ENCODE measurements at places on chromosomes 16 and 17.
A peak's percentile ranks its signal among the peaks of the same experiment; 100 is the strongest.

DNA sequence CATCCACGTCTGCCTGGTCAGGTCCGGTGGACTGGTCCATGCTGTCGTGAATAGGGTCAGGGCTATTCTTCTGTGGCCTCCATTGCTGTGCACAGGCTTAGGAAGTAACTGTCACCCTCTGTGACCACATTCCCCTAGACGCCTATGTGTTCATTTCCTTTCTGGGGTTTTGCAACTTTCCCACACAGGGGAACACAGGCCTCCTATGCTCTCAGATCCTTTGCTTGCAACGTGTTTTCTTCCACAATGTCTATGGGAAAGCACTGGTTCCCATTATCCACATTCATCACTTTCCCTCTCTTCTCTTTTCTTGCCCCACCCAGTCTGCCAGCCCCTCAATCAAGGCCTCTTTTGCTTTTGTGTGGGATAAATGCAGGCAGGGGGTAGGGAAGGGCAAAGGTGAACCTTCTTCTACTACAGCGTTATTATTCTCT, 43.2 kb upstream of the DNAJA2 start:
- no peak overlapping the region for H3K4me3 ChIP-seq
- no peak overlapping the region for H3K27ac ChIP-seq
- H3K27me3 ChIP-seq, result no peaks in the 10 kb centered on the region
- DNase-seq, result no peak

DNA sequence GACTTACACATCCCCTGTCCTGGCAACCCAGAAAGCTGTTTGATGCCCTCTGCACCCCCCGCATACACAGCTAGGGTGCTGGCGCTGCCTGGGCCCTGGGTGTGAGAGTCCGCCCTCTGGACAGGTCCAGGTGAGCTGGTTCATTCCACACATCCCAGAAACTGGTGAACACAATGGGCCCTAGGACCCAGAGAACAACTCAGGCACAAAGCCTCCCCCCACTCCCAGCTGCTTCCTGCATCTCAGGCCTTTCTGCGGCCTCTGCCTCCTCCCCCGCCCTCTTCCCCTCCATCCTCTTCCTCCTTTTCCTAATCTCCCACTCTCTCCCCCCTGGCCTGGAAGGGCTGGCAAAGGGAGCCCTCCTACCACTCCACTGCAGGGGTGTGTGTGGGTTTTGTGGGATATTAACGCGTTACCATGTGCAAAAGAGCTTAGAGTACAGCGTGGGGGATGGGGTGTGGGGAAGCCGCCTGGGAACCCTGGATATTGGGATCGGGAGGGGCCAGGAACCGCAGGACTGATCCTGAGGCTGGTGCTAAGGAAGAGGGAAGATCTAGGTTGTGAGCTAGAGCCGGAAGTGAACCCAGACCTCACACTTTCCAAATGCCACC, 1.6 kb upstream of the PPP1R9B start:
- peak overlapping the region; percentile 95 for H3K27ac ChIP-seq
- H3K4me1 ChIP-seq, result peaks cover 86% of the 10 kb centered on the region

DNA sequence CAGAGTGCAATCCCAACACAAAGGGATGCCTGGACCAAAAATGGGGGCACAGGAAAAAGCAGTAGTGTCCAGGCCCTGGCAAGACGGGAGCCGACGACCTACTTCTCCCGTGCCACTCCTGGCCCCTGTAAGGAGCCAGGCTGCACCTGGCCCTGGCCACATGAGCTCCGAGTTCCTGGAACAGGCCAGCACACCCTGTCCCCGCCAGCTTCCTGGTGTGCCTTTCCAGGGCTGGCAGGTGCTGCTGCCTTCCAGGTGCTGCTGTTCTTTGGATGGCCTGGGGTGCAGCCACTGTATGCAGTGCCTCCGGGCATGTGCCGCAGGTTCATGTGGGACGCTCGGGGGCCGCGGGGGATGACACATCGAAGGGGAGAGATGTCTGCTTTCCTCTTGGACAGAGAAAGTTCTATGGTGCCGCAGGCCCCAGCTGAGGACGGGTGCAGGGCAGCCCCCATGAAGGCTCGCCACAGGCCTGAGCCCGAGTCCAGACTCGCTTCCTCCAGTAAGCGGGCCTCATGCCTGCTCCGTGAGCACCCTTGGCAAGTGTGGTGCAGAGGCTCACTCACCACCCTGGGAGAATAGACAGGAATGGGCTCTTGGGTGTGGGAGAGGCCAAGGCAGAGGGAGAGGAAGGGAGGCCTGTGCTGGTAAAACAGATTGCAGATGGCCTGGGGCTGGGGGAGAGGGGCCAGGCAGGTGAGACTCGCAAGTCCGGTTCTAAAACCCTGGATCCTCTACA, 54.7 kb upstream of the FASN start:
- H3K27ac ChIP-seq, result peak overlapping the region; percentile 81
- H3K4me3 ChIP-seq, result no peak overlapping the region
- H3K36me3 ChIP-seq, result no peaks in the 10 kb centered on the region
- H3K4me1 ChIP-seq, result peaks cover 17% of the 10 kb centered on the region

GRCh38 chr16:21600031-21600773, 825 bp downstream of the METTL9 start:
- peak overlapping the region; percentile 91 for H3K27ac ChIP-seq
- no peaks in the 10 kb centered on the region for H3K36me3 ChIP-seq
- peaks cover 58% of the 10 kb centered on the region for H3K4me1 ChIP-seq

- H3K27ac ChIP-seq, result no peak overlapping the region
- no peak overlapping the region for H3K4me3 ChIP-seq
- no peak for DNase-seq
- H3K27me3 ChIP-seq, result peaks cover 7% of the 10 kb centered on the region
- H3K4me1 ChIP-seq, result peaks cover 7% of the 10 kb centered on the region
Observed at GRCh38 chr16:1045993-1046911, 26.3 kb upstream of the SSTR5 start.

DNA sequence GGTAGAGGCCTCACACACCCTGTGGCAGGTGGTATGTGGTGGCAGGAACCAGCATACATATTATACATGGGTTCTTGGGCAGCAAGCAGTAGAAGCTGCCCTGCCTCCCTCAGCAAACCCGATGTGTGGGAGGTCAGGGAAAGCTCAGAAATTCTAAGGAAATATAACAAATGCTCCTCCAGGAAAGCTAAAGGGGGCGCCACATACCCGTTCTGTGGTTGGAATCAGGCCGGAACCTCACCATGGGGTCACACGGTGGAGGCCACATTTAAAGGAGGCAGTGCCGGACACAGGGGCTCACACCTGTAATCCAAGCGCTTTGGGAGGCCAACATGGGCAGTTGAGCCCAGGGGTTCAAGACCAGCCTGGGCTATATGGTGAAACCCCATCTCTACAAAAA, 12.4 kb upstream of the KATNB1 start:
- H3K36me3 ChIP-seq, result no peaks in the 10 kb centered on the region
- H3K4me3 ChIP-seq, result no peak overlapping the region
- H3K27me3 ChIP-seq, result no peaks in the 10 kb centered on the region
- H3K4me1 ChIP-seq, result no peaks in the 10 kb centered on the region

GRCh38 chr17:43442711-43443110, 41.1 kb upstream of the DHX8 start:
- no peak overlapping the region for H3K4me3 ChIP-seq
- H3K4me1 ChIP-seq, result peaks cover 41% of the 10 kb centered on the region
- no peaks in the 10 kb centered on the region for H3K27me3 ChIP-seq
- no peak for DNase-seq
- H3K36me3 ChIP-seq, result no peaks in the 10 kb centered on the region

DNA sequence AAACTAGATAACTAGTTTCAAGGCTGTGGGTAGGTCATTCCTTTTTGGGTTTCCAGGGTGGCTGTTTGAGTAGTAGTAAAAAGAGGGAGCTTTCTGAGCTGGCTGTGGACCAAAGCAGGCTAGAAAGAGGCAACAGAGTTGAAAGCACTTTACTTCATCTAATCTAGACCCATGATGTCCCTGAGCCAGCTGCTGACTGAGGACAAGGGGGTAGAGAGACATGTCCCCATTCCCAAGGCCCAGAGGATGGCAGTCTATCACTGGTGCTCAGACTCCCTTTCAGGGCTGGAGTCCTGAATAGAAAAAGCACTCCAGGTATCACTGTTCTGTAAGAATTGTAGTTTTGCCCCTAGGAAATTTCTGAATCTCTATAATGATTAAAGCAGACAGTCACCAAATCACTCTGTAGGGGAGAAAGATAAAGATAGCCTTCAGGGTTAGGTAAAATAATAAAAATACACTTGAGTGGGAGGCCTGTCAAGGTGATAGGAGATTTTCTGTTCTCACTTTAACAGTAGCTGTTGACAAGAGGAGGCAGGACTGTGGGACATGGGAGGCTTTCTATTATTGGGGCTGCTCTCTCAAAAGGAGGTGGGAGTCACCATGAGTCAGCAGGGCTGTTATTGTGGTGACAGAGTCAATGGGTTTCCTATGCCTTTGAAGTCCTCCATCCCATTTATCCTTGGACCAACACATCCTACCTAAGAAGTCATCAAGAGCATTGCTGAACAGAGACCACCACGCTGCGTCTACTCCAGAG, 190.2 kb upstream of the MPHOSPH6 start:
- no peak overlapping the region for H3K27ac ChIP-seq
- H3K4me1 ChIP-seq, result no peaks in the 10 kb centered on the region
- no peak overlapping the region for H3K4me3 ChIP-seq
- no peaks in the 10 kb centered on the region for H3K36me3 ChIP-seq
- DNase-seq, result no peak

- H3K27ac ChIP-seq, result no peak overlapping the region
- no peak for DNase-seq
- H3K27me3 ChIP-seq, result no peaks in the 10 kb centered on the region
- no peaks in the 10 kb centered on the region for H3K4me1 ChIP-seq
- H3K36me3 ChIP-seq, result no peaks in the 10 kb centered on the region
Observed at GRCh38 chr16:25501530-25502255, 190.1 kb upstream of the HS3ST4 start.

DNA sequence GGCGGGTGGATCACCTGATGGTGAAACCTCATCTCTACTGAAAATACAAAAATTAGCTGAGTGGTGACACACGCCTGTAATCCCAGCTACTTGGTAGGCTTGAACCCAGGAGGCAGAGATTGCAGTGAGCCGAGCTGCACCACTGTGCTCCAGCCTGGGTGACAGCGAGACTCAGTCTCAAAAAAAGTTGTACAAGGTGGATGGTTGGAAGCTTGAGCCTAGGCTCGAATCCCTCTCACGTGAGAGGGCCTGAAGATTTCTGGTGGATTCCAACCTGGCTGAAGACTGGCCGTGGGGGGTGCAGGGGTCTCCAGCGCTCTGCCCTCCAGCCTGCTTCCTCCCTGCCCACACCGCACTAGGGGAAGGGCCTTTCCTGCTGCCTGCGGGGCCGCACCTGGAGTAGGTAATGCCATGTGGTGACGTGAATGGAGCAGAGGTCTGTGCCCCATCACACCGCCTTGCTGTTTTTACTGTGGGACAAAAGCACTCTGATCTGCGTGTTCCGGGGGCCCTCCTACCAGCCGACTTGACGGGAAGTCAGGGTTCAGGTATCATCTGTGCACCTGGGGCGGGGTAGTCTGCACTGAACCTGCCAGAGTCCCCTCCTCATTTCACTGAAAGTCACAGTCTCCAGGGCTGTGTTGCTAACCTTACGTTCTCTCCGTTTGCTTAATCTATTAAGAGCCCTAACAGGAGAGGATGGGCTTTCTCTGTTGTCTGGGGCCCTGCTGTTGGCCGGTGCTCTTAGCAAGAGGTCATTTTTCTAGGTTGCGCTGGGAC, 4.2 kb downstream of the RPL13 start:
- peak overlapping the region; percentile 30 for H3K27ac ChIP-seq
- H3K36me3 ChIP-seq, result peaks cover 20% of the 10 kb centered on the region
- no peak for DNase-seq
